Spinal cord (tissue), 10 donors: ENCODE measurements at places on chromosomes 12 and 14.

DNA sequence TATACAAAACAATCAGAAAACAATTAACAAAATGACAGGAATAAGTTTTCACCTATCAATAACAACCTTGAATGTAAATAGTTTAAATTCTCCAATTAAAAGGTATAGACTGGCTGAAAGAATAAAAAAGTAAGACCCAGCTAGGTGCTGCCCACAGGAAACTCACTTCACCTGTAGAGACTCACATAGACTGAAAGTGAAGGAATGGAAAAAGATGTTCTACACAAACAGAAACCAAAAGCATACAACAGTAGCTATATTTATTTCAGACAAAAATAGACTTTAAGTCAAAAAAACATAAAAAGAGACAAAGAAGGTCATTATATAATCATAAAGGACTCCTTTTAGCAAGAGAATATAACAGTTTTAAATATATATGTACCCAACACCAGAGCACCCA is 152.4 kb upstream of the PWP1 start:
- DNase-seq: no peak

GRCh38 chr12:16473610-16474326 is 126.3 kb downstream of the MGST1 start:
- peak; percentile 42 for DNase-seq

- no peak for DNase-seq
Observed at GRCh38 chr14:22887990-22888378, 5.0 kb downstream of the REM2 start.

- DNase-seq: no peak
Observed at GRCh38 chr12:91870872-91871707, 274.6 kb downstream of the BTG1 start.

GRCh38 chr14:54756656-54757392 is 145.8 kb downstream of the GCH1 start:
- DNase-seq: no peak

DNA sequence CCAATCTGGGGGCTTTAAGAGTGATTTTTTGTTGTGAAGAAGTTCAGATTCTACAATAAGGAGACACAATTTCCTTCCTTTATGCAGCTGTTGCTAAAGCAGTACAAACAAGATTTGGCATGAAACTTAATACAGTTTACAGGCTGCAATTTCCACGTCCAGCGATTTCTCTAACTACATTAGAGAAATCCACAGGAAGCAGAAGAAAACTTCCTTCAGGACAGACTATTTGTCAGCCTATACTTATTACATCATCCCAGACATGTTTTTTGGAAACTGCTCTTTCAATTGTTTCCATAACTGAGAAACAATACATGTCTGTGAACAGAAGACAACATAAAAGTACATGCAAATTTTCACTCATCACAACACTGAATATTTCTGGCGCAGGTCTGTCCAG is 204.3 kb downstream of the TTC7B start:
- no peak for DNase-seq

- no peak for DNase-seq
Observed at GRCh38 chr12:96456265-96456974, 33.0 kb upstream of the CFAP54 start.

DNA sequence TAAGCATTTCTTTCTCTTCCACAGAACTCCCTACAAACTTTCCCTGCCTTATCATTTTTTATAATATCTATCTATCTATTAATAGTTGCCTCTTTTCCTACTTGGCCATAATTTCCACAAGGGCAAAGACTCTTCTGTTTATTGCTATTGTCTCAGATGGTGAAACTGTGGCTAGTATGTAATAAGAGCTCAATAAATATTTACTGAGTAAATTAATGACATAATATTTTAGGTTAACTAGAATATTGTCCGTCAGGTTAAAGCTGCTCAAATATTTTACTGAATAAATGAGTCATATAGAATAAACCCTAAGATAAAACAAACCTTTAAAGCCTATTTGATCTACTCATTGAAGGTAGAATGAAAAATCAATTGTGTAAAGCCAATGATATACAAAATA is 240.5 kb downstream of the PPFIA2 start:
- no peak for DNase-seq

GRCh38 chr12:103462675-103463074 is 33.1 kb downstream of the C12orf42 start:
- DNase-seq: no peak

GRCh38 chr12:55845785-55846496 is 3.2 kb upstream of the MMP19 start:
- no peak for DNase-seq
